ENCODE measurements at places on chromosomes 1 and 21.

DNA sequence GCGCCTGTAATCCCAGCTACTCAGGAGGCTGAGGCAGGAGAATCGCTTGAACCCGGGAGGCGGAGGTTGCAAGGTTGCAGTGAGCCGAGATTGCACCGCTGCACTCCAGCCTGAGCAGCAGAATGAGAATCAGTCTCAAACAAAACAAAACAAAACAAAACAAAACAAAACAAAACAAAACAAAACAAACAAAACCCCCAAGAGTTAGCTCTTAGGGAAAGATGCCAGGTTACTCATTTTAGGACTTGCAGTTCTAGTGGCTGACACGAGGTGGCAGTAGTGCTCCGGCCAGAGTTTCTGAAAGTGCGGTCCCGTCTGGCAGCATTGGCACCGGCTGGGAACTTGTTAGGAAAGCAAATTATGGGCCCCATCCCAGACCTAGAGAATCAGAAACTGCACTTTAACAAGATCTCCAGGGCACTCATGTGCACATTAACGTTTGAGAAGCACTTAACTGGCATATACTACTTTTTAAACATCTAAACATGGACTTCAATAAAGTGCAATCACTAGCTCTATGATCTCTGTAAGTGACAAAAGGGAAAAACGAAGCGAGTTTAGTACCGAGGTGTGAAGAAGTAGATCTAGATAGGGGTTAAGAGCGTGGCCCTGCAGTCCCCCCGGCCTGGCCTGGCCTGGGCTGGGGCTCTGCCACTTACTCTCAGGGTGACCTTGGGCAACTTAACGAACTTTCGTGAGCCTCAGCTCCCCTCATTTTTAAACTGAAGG is 41.9 kb upstream of the TNFRSF1B start:
- DNase-seq = peak; percentile 70

- DNase-seq = peak; percentile 96
These were observed 830 bp downstream of the INPP5B start for GRCh38 chr1:37945743-37946702.

DNA sequence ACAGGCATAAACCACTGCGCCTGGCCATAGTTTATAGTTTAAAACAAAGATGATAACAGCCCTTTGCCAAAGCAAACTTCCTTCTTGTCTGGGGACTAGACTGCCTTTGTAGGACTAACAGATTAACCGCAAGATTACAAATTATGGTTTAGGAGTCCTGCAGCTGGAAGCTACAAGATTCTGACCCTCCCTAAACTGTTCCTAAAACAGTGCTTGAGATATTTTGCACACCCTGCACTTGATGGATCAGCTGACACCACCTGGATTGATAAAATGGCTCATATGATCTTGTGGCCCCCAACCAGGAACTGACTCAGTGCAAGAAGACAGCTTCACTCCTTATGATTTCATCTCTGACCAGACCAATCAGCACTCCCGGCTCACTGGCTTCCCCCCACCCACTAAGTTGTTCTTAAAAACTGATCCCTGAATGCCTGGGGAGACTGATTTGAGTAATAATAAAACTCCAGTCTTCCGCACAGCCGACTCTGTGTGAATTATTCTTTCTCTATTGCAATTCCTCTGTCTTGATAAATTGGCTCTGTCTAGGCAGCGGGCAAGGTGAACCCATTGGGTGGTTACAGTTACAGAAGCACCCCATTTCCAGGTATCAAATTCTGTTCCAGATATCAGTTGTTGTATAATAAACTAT is 13.8 kb upstream of the RNF11 start:
- DNase-seq = no peak

DNA sequence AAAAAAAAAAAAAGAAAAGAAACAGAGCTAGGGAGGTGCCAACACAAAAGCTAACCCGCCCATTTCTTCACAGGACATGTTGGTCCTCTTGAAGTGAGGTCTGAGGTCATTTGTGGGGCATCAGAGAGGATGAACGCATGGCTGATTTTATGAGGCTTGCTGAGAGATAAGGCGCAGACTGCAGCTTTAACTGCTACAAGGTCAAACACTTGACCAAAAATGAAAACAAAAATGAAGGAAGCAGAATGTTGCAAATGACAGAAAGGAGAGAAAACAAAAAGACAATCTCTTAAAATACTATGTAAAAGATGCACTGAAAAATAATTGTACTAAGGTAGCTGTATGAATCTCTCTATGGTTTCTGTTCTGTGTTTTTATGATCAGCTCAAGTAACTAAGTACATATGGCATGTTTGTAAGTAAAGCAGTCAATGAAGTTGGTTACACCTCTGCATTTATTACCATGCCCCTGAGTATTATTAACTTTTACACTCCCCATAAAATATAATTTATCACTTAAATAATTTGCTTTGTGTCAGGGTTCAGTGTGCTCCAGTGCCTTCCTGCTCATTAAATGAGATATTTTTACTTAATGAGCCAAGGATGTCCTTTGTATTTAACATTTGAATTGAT is 249.1 kb upstream of the NR5A2 start:
- DNase-seq = no peak

- DNase-seq = peak; percentile 55
These were observed 150.0 kb downstream of the CASZ1 start for GRCh38 chr1:10646347-10646861.

DNA sequence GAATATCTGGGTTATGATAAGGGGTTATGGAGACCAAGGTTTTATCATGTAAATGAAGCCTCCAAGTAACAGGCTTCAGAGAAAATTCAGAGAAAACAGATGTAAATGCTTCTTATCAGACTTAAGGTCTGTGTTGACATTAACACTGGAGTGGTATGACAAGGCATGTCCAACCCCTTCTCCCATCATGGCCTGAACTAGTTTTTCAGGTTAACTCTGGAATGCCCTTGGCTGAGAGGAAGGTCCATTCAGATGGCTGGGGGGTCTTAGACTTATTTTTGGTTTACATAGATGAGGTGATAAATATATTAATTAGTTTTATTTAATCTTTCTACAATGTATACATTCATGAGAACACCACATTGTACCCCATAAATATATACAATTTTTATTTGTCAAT is 399.6 kb downstream of the TBX15 start:
- DNase-seq = no peak

- peak; percentile 100 for DNase-seq
These were observed 28.0 kb upstream of the H3-3A start for GRCh38 chr1:226034482-226034881.

GRCh38 chr1:117759535-117759934 is 153.7 kb downstream of the TENT5C start:
- peak; percentile 19 for DNase-seq

All from AG10803 (cell line).